ENCODE measurements at places on chromosomes 4 and X.

- no peak for DNase-seq
These were observed 6.5 kb downstream of the C4orf50 start for GRCh38 chr4:6011686-6012085.

GRCh38 chrX:140762061-140762460, 52.5 kb downstream of the LINC00632 start:
- peak; percentile 3 for DNase-seq

DNA sequence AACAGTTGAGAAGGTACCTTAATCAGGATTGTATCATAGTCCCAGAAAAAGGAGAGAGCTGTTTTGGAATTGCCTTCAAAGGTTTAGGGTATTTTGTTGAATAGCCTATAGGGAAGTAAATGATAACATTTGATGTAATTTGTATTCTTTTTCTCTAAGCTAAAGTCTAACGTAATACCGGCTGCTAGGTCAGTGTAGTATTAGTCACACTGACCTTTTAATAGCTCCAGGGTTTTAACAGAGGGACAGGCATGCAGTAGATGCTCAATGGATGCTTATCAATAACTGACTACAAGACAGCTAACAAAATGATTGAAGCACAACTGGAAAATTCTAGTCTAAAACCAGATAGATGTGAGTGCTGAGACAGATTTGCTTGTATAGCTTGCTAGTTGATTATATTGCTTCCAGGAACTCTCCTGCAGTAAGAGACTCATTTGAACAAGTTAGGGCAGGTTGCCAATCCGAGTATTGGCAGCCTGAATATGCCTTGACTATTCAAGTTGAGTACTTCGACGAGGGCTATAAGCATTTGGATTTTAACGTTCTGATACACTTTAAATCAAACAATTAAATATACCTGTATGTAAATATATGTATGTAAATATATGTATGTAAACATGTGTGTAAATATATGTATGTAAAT, 16.5 kb upstream of the PNPLA4 start:
- no peak for DNase-seq

- no peak for DNase-seq
These were observed 15.4 kb downstream of the SMIM10 start for GRCh38 chrX:135006187-135006586.

DNA sequence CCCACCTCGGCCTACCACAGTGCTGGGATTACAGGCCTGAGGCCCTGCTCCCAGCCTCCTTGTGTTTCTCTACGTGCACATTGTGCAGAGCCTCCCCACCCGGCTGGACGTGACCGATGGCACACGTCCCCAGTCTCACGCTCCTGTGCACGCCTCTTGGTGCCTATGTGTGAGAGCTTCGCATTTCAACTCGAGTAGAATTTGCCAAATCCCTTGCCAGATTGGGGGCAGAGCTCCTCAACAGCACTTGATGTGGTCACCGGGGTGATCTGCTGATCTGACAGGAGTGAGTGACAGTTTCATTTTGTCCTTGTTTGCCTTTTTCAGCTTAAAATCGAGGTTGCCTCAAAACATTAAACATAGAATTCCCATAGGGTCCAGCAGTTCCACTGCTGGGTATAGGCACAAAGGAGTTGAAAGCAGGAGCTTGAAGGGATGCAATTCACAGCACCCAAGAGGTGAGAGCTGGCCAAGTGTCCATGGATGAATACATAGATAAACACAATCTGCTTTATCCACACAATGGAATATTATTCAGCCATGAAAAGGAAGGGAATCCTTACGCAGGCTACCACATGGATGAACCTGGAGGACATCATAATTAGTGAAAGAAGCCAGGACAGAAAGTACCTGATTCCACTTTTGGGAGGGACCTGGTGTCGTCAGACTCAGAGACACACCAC, 17.6 kb downstream of the TMEM187 start:
- no peak for DNase-seq

- no peak for DNase-seq
These were observed 1440.2 kb downstream of the ADGRL3 start for GRCh38 chr4:62640296-62640695.

GRCh38 chrX:103565752-103566151, 19.6 kb upstream of the TCEAL4 start:
- no peak for DNase-seq

DNA sequence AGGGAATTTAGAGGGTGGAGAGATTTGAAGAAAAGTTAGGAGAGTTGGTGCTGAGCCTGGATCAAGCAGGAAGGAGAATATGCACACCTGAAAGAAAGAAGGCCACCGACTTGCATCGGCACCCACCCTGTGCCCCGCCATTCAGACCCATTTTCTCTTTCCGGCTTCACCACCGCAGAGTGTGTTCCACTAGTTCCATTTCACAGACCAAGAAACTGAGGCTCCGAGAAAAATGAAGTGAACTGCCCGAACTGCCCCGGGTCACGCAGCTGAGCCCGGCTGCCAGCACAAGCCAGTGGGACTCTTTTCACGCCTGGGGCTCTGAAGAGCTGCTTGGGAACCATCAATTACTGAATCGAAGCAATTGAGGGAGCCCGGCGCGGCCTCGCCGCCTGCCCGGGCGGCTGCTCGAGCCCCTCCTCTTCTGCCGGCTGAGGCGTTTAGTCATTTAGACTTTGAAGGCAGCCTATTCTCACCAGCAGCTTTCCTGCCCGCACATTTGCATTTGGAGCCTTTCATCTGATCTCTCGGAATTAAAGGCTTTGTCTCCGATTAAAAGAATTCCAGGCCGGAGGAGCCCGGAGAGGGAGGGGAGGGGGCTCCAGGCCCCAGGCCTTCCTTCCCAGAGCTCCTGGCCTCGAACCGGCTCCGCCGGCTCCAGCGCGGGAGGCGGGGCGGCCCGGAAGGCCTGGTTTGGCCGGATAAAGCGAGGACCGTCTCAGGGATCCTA, 140.2 kb upstream of the PJA1 start:
- no peak for DNase-seq

GRCh38 chr4:165199722-165200121, 7.6 kb upstream of the KLHL2 start:
- DNase-seq = no peak

- no peak for DNase-seq
These were observed 63.5 kb downstream of the ANAPC4 start for GRCh38 chr4:25440478-25441030.

DNA sequence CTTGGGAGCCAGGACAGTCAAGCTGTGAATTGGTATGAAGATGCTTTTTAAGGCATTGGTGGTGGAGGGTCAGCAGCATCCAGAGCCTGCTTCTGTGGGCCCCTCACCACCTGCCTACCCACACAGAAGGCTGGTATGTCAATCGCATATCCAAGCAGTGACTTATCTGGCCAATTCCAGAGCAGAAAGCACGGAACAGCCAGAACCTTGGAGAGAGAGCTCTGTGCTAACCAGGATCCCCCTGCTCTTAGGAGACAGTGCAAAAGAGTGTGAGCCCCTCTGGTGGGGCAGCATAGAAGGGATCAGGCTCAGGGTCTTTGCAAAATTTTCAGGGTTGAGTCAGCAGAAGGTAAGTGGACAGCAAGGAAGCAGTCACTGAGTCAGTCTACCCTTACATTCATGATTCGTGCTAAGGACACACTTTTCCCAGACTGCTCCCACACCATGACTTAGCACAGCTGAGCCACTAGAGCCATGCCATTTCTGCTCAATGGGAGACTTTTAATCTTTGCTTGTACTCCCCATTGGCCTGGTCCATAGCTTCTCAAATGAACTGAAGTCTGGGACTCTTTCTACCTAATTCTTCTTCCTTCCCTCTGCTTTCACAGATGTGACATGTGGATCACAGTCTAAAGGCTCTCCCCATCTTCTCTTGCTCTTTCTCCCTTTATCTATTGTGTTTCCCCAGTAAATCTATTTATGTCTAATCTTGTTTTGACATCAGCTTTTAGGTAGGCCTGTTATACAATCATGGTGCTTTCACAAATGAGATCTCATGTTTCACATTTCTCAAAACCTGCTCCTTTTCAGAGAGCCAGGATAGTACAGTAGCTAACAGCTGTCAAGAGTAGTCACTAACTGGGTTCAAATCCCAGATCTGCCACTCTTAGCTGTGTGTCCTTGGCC, 20.0 kb downstream of the MORF4L2 start:
- DNase-seq = no peak

- no peak for DNase-seq
These were observed 133.5 kb upstream of the NUDT6 start for GRCh38 chr4:123055943-123056342.

DNA sequence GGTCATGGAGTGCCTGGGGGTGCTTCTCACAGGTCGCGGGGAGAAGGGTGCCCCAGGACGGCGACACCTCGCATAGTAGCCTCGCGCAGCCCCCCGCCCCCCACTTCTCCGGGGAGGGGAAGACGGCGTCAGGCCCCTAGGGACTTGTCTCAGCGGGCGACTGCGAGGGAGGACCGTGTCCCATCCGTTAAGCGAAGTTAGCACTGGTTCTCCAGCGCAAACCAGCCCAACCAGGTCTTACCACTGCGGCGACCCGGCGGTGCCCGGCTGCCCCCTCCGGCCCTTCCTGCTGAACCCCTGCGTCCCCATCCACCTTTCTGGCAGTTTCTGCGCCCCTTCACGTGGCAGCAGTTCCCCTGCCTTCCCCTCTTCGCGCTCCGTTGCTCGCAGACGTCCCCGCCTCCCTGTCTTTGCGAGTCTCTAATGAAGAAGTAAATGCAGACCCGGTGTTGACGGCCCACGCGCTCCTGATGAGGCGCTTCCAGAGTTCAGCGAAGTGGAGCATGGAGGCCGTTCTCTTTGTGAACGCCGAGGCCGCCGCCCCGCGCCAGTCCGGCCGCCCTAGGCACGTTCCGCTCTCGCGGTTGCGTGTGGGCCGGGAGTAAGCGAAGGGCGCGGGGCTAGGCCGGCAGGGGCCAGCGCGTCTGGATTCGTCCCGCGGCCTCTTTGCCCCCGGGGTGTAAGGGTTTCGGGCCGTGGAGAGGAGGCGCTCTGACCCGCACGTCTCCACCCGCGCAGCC, 3.0 kb downstream of the SLIT2 start:
- no peak for DNase-seq

DNA sequence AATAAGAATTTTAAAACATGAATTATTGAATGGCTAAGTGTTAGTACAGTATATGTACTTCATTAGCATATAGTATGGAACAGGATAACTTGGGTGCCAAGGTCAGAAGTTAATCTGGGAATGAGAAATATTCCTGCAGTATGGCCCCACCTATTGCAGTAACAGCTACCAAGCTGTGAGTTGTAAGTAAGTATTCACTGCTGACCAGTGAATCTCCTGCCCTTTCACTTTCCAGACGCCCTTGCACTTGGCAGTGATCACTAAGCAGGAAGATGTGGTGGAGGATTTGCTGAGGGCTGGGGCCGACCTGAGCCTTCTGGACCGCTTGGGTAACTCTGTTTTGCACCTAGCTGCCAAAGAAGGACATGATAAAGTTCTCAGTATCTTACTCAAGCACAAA, 105.1 kb downstream of the NFKB1 start:
- no peak for DNase-seq

GRCh38 chrX:118528071-118528737, 32.6 kb downstream of the DOCK11 start:
- DNase-seq = peak; percentile 26

- no peak for DNase-seq
These were observed 192.5 kb upstream of the ADAMTS3 start for GRCh38 chr4:72761368-72762038.

DNA sequence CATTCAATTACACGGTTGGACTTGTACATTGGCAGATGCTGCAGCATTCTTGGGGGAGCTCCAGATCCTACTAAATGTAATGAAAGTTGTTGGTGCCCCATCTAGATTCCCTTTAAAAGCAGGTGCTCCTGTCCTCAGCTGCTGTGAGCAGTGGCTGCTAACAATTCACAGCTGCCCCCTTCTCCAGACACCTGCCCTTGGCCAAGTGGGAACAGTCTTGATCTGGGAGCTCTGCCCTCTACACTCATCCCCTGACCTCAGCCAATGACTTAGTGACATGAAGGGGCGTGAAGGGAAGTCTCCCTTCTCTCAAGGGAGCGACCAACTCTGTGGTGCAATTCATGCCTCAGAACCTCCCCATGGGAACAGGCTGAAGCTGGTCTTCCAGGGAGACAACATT, 125.7 kb downstream of the EIF4E start:
- no peak for DNase-seq

DNA sequence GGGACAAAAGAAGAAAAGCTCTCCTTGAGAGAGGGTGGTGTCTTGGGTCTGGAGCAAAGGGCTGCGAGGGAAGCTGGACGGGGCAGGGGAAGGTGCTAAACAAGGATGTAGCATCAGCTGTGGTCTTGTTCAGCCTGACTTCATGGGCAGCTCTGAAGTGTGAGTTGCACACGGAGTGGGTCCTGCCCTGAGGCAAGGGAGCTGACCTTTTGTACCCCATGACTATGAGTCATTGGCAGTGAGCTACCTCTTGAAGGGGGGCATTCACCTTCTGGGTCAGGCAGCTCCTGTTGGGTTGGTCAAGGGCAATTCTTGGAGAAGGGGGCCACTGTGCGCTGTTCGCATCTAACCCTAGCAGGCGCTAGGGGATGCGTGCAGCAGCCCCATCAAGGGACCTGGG, 151.8 kb downstream of the SMIM20 start:
- DNase-seq = no peak

GRCh38 chrX:68503836-68504636, 5.2 kb downstream of the YIPF6 start:
- DNase-seq = peak; percentile 31

DNA sequence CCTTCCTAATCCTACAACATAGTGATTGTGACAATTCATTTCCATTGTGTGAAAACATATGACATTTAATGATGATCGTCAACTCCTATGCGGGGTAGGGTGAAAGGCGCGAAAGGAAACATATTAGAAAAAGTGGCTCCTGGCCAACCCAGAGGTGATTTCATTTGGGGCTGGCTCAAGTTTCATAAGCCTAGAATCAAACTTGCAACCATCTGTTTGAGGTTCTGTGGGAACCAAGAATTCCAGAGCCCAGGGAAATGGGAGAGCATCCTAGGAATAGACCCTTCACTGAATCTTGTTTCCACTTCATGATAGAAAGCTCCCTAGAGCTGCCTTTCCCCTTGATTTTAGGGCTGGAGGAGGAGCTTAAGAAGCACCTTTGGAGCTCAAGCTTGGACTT, 101.3 kb upstream of the EGFL6 start:
- DNase-seq = no peak
